ENCODE measurements at places on chromosomes 5 and 9. TPM values are rescaled to one million over a fixed set of nuclear protein-coding genes. Genes with fewer than 3 reads are reported as not detected.

The DMRT2 gene
- total RNA-seq, result 0.45 TPM

The NME5 gene
- total RNA-seq, result 14.7 TPM

The CCNO gene
- total RNA-seq, result not detected

The UGT3A2 gene
- total RNA-seq, result 0.18 TPM

The ZNF300 gene
- 57.1 TPM for total RNA-seq

The SPINK6 gene
- not detected for total RNA-seq

The SPARC gene
- 148 TPM for total RNA-seq

The ZNF474 gene
- 2.4 TPM for total RNA-seq

The GPR151 gene
- total RNA-seq, result 0.18 TPM

The PRELID2 gene
- 22.9 TPM for total RNA-seq

The TRPM6 gene
- total RNA-seq, result 3.0 TPM

The PCDHB10 gene
- 15.6 TPM for total RNA-seq

The FOXD4L6 gene
- 0.36 TPM for total RNA-seq

The PROB1 gene
- total RNA-seq, result 1.1 TPM

The RANBP17 gene
- total RNA-seq, result 145 TPM

The SLCO4C1 gene
- total RNA-seq, result 0.45 TPM

The AJM1 gene
- total RNA-seq, result 1.8 TPM

The TAS2R1 gene
- 0.45 TPM for total RNA-seq

The BTNL8 gene
- total RNA-seq, result not detected

The PCDHA2 gene
- 11.4 TPM for total RNA-seq

The CTXN3 gene
- total RNA-seq, result 2.8 TPM

The PCDHGA11 gene
- total RNA-seq, result 29.1 TPM

The TMEM174 gene
- total RNA-seq, result not detected

The GNA14 gene
- total RNA-seq, result 9.0 TPM

The TMC1 gene
- total RNA-seq, result 0.45 TPM

The HEMGN gene
- total RNA-seq, result 2.7 TPM

The SLC4A9 gene
- total RNA-seq, result 0.45 TPM

The HCN1 gene
- 32.5 TPM for total RNA-seq

The LPAR1 gene
- total RNA-seq, result 13.4 TPM

The ARAP3 gene
- 5.4 TPM for total RNA-seq

The C1QTNF2 gene
- 2.3 TPM for total RNA-seq

The RMRP gene
- total RNA-seq, result 172,488 TPM

The FGFR4 gene
- 4.5 TPM for total RNA-seq

The SNAPC4 gene
- total RNA-seq, result 6.3 TPM

The PCDHGB1 gene
- 16.8 TPM for total RNA-seq

The PCDHA12 gene
- 16.2 TPM for total RNA-seq

The SLC6A18 gene
- not detected for total RNA-seq

The FAM151B gene
- 14.7 TPM for total RNA-seq

The CAVIN4 gene
- total RNA-seq, result 11.3 TPM

The ADAMTSL1 gene
- total RNA-seq, result 17.5 TPM

The LHX3 gene
- total RNA-seq, result not detected

The FBP2 gene
- not detected for total RNA-seq

The ARL10 gene
- 43.6 TPM for total RNA-seq

The SLC25A48 gene
- 0.91 TPM for total RNA-seq

The SLC1A3 gene
- total RNA-seq, result 562 TPM

The ADRA1B gene
- 0.54 TPM for total RNA-seq

The PCDHB3 gene
- total RNA-seq, result 19.7 TPM

The ENHO gene
- 27.1 TPM for total RNA-seq

The IL17B gene
- total RNA-seq, result not detected

The RASGEF1C gene
- total RNA-seq, result 10.9 TPM

Measured in cerebellum (tissue), 4 donors.